ENCODE measurements at places on chromosomes 12 and 14.

DNA sequence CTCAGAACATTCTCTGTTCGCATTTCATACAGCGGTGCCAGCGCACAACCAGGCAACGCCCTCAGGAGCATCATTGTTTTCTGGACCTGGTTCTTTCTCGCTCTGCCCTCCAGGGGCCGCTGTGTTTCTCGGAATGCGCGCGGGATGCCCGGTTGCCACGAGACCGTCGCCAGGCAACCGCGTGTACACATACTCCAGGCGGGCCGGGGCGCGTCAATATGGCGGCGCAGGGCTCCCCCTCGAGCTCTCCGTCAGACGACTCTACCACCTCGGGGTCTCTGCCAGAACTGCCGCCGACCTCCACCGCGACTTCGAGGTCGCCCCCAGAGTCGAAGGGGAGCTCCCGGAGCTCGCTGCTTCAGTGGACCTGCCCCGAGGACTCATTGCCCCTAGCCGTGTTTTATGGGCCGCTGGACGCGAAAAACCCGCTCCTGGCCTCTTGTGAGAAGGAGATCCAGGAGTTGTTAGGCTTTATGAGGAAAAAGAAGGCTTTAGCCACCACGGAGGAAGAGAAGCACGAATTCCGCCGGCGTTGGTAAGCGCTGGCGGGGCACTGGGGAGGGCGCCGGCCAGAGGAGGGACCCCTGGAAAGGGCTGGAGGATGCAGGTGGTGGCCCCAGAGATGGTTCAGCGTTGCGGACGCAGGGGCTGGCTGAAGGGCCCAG lies at the start of gene CFAP54:
CFAP54 (plus strand) TSS at position 186 of the 665 bp plus-strand sequence; CDS start at position 219, 33 bp downstream.
- DNase-seq, result peak; percentile 93

GRCh38 chr14:104284636-104285507 lies 146.5 kb downstream of the KIF26A start:
- DNase-seq, result no peak

DNA sequence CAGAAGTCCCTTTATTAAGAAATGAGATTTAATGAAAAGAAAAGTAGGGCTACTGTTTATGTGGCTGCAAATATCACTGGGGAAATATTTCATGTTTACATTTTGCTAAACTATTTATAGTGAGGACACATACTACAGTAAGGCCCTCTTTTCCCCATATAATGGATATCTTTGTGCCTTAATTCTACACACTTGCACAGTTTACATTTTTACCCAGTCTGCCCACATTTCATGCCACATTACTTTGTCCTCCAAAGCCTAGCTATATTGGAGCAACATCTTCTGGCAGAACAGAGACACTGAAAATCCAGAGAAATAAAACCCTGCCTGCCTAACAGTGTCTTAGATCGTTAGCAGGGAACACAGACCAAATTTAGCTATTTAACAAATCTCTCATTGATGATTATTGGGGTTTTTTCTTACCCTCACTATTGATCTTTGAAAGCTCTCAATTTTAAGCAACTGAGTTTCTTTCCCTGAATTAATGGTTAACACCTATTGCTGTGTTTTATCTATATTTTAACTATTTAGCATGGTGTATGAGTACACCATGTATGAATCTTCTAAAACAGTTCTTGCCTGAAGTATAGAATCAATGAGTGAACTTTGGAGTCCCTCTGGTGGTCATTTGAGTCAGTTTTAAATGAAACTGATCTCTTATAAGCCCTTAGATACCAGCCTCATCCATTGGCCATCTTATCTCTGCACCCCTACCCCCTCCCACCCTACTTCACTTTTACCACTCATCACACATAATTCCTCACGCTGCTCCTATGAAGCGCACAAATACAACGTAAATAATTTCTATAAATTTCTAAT lies 170.2 kb downstream of the BCAT1 start:
- DNase-seq, result no peak

GRCh38 chr14:21205678-21206581 lies 50.1 kb upstream of the OR5AU1 start:
- no peak for DNase-seq

- DNase-seq, result peak; percentile 58
These were observed 231.4 kb downstream of the PCNX1 start for GRCh38 chr14:71138448-71139293.

DNA sequence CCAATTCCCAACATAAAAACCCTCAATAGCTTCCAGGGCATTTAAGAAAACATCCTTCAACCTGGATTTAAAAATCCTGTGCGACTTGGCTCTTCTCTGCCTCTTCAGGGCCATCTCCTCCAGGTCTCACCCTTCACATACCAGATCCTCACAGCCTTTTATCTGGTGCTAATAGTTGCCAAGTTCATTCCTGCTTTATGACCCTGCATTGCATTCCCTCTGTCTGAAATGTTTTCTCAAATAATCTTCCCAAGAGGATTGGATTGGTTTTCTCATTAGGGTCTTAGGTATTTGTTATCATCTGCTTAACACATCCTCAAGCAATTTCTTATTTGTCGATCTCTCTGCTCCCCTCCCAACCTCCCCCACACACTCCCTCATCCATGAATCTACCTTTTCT lies 832.0 kb downstream of the GALC start:
- no peak for DNase-seq

- DNase-seq, result no peak
These were observed 14.9 kb downstream of the SLC7A7 start for GRCh38 chr14:22800346-22800745.

GRCh38 chr12:109358154-109358869 lies 10.6 kb downstream of the MYO1H start:
- no peak for DNase-seq

DNA sequence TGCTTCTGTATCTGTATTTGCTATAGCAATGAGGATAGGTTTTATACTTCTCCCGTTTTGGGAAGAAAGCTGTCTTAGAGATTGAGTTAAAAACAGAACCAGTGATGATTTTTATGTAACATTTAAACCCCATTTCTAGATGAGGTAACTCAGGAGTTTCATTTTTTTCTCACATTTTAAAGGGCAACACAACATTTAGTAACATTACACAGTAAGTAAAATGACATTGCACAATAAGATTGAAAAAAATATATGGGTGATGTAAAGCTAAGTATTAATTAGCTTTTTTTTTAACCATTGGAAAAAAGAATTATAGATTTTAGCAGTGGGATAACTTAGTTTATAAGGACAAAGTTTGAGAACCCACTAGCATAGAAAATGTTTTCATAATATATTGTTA lies 25.2 kb upstream of the SCFD1 start:
- no peak for DNase-seq

GRCh38 chr12:22374508-22374907 lies 40.0 kb upstream of the ST8SIA1 start:
- no peak for DNase-seq

GRCh38 chr12:25965682-25966081 lies 7.2 kb downstream of the RASSF8 start:
- no peak for DNase-seq

DNA sequence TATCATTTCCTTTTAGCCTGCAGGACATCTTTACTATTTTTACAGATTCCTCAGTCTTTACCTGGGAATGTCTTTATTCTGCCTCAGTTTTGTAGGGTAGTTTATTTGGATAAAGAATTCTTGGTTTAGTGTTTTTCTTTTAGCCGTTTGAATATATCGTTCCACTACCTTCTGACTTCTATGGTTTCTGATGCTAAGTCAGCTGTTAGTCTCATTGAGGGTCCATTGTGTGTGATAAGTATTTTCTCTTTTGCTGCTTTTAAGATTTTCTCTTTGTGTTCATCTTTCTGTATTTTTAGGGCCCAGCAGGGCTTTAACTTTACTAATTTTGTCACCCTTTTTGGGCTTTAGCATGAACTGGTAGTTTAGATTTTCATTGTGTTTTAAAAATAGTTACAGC lies 113.5 kb downstream of the MNAT1 start:
- no peak for DNase-seq

- DNase-seq, result no peak
These were observed 11.6 kb upstream of the SYNDIG1L start for GRCh38 chr14:74437496-74438053.

DNA sequence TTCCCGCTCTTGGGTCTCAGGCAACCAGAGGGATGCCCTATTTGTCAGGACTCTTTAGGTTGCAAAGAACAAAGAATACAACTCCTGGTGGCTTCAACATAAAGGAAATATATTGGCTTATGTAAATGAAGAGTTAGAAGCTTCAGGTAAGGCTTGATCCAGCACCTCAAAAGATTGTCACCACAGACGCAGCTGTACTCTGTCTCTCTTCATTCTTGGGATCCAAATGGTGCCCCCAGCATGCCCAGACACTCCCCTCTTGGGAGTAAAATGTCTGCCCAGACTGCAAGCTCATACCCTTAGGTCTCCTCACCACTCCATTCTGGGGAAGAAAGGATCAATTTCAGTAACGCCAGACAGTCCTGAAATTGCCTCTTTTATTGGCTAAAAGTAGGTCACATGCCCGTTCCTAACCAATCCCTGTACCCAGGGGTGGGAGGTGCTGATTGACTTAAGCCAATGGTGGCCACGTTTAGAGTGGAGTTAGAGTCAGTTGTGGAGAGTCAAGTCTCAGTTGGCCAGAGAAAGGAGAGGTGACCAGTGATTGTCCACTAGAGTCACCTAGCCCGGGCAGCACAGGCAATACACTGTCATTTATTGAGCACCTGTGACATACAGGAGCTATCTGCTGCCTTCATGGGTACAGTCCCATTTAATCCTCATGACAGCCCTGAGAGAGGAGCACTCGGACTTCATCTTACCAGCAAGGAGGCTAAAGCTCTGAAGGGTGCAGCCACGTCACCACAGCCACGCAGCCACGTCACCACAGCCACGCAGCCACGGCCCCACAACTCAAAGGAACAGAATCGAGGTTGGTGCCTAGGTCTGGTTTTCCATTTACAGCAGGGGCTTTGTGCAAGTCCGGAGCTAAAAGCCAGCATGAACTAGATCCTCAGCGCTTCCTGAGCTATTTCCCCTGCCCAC lies 19.7 kb upstream of the BEGAIN start:
- DNase-seq, result no peak

GRCh38 chr12:122895704-122896636 lies at the start of gene VPS37B:
Gene VPS37B, minus strand, starts transcription at chr12:122896124. Its CDS starts 62 bp downstream, at chr12:122896062.
- DNase-seq, result peak; percentile 58

DNA sequence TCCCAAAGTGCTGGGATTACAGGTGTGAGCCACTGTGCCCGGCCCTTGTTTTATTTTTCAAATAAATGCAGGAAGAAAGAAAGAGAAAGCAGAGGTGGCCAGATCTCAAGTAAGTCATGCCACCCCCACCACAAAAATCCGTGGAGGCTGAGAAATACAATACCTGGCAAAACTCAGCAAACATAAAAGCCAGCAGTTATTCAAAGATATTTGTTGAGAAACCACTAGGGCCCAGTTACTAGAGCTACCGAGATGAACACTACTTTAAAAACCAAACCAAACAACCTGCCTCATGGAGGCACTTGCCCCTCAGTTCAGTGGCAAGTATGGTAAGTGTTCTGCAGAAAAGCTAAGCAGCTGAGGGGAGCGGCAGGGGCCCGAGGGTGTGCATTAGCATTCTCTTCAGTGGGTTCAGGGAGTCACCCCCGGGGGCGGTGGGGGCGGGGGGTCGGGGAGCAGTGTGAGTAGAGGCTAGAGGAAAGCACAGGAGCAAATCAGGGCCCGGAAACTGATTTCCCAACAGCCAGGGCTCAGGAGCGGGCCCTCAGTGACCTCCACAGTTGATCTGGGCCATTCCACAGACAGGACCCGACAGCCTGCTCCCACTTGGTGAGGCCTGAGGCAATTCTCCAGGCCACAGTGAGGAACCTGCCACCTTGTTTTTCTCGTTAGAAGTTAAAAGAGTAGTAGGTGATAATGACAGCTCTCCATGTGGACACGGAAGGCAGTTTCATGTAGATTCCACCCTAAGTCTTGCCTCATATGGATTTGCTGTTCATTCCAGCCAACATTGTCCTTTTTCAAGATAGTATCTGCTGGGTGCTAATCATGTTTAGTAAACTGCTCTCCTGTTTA lies 8.6 kb downstream of the EVL start:
- no peak for DNase-seq

GRCh38 chr12:83573671-83574070 lies 887.0 kb downstream of the TMTC2 start:
- DNase-seq, result no peak

- no peak for DNase-seq
These were observed 420.1 kb downstream of the VRK1 start for GRCh38 chr14:97217111-97217885.

DNA sequence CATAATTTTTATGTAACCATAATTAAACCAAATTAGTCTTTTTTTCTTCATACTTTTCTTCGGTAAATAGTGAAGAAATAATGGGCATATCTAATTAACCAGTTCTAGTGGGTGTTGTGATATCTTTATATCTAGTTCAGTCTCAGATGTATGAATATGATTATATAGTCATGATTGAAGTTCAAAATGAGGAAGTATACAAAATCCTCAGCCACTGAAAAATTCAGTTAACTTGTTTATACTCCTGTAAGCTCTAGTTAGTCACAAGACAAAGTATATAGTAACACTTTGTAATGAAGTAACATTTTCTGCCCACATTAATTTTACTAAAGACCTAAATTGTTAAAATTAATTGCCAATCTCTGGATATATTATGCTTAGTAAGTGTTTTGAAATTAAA lies 46.5 kb downstream of the CAND1 start:
- DNase-seq, result no peak

DNA sequence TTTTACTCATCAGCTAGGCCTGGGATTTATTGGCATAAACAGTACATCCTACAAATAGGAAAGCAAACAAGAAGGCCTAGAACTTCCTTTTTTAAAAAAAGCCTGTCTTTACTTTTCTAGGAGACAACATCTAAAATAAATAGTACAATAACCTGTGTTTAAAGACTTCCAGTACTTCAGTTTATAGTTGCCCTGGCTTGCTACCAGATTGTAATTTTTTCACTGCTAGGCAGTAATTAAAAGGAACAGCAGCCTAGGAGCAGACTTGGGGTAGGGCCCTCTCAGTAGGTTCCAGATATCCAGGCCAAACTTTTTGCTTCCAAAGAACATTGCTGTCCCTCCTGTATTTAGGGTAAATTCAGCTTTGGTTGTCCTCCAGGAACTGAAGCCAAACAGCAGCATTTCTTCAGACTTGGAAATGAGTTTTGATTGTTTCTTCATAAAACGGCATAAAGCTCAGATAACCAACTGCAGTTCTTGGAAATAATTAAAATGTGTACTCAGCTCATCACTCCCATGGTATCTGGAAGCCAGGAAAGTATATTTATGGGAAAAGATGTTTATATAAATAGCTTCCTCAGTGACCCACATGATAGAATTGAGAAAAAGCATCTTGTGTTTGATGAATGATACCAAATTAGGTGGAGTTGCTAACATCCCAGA lies 61.7 kb downstream of the PPP1R36 start:
- DNase-seq, result no peak

Measured in NCI-H2171 (cell line).